ENCODE measurements at places on chromosomes 11 and 22.

GRCh38 chr22:23715806-23716375, 25.1 kb downstream of the RGL4 start:
- no peak for DNase-seq

DNA sequence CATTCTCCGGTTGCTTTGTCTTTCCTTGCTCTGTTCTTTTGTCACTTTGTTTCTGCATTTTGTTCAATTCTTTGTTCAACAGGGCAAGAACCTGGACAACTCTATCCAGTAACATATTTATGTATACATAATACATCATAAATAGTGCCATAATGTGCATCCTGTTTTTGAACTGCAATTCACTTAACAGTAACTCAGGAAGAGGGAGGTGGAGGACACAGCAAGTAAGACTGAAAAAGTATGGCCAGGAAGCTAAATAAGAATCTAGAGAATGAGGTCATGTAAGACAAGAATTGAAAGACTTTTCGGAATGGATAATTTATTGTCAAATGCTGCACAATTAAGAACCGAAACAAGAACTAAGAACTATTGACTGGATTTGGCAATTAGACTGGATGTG, 29.2 kb upstream of the CHORDC1 start:
- DNase-seq = no peak

- DNase-seq = no peak
Observed at GRCh38 chr11:37503411-37504059, 905.5 kb upstream of the RAG2 start.

DNA sequence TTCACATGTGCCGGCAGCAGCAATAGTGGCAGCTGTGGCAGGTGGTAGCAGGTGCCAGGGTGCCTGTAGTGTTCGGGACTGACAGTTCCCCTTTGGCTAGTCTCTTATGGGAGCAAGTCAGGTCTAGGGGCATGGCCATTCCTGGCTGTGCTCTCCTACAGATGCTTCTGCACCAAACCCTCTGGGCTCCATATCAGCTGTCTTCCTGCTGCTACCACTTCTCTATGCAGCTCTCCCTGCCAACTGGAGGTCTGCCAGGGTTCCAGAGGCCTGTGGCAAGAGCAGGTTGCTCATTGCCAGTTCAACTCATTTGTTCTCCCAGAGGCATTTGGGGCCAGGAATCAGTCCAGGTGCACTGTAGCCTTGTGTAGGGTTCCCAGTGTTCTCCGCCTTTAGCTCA, 473.7 kb downstream of the JRKL start:
- no peak for DNase-seq

- no peak for DNase-seq
Observed at GRCh38 chr11:96037405-96037949, 113.6 kb upstream of the MTMR2 start.

GRCh38 chr11:60762851-60763691, 6.4 kb downstream of the MS4A15 start:
- DNase-seq = no peak

DNA sequence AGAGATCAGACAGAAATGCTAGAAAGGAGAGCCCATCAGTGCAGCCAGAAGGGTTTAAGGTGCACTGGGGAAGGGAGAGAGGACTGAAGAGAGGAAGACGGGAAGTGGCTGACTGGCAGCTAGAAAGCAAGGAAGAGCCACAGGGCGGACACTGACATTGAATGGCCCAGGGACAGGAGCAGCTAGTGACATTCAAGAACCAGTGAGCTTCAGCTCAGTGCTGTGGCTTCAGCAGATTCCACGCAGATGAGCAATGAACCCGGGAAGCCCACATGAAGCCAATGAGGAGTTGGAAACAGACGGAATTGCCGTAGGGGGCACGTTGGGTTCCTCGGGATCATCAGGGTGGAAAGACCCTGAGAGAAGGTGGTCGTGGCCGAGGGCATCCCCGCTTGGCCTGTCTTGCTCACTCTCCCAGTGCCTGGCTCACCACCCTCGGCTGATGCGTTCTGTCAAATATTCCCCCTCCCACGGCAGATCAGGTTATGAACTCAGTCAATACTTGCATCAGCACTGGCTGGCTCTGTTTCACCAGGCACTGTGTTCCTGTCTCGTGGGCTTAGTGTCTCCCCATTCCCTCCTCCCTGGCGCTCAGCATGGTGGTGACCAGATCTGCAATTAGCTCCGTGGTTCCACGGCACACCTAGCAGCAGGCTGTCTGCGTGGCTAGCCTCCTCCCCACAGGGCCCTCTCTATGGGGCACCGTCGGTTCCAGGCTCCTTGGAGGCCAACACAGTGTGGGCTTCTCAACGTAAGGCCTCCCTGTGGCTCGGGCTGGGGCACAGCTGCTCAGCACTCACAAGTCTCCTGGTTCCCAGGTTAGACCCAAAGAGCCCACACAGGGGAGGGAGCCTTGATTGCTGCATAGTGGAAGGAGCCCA, 145.5 kb downstream of the TRIM29 start:
- no peak for DNase-seq

GRCh38 chr22:43110444-43110926, at the start of gene BIK:
BIK (plus strand) TSS chr22:43110750; CDS start chr22:43124023, 13,273 bp downstream.
- DNase-seq = no peak

DNA sequence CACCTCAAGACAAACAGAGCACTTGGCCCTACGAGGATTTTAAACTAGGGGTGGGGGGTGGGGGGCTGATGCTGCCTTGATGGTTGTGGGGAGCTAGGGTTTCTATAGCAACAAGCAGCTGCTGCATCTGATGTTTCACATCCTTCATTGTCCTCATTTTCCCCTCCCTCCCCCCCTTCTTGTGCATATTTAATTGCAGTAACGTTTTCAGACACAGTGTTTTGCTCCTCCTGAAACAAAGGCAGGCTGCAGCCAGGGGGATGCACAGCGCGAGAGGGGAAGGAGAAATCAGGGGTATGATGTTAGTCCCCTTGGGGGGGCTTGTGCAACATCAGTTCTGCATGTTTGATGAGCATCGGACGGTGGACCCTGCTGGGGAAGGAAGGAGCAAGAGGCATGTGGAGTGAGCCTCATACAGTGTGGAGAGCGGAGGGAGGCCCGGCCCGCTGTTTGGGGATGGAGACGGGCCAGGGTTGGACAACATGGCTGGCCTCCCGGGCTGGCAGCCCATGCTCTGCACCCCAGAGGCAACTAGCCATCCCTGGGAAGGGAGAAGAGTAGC, 208.3 kb downstream of the CEP164 start:
- peak; percentile 56 for DNase-seq

GRCh38 chr22:27697888-27698287, 103.7 kb downstream of the MN1 start:
- DNase-seq = no peak
